ENCODE measurements at places on chromosomes 6 and 20.

GRCh38 chr6:70586114-70586513 lies 19.4 kb downstream of the SDHAF4 start:
- DNase-seq: no peak

- no peak for DNase-seq
These were observed 219.4 kb downstream of the SOD2 start for GRCh38 chr6:159473475-159474263.

- no peak for DNase-seq
These were observed 27.1 kb downstream of the NCOA6 start for GRCh38 chr20:34798328-34798727.

DNA sequence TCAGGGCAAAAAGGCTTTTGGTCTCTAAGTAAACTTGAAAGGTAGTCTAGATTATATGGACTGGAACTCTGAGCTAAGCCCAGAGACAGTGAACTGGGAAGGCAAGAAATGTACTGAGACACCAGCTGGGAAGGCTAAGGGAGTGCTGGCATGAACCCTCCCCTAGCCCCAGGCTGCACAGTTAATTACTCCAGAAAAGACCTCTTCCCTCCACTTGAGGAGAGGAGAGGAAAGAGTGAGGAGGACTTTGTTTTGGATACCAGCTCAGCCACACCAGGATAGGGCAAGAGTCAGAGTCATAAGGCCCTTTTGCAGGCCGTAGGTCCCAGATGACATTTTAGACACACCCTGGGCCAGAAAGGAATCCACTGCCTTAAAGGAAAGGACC lies 84.1 kb upstream of the GJE1 start:
- no peak for DNase-seq

GRCh38 chr6:148868314-148868713 lies 121.5 kb downstream of the UST start:
- DNase-seq: no peak

DNA sequence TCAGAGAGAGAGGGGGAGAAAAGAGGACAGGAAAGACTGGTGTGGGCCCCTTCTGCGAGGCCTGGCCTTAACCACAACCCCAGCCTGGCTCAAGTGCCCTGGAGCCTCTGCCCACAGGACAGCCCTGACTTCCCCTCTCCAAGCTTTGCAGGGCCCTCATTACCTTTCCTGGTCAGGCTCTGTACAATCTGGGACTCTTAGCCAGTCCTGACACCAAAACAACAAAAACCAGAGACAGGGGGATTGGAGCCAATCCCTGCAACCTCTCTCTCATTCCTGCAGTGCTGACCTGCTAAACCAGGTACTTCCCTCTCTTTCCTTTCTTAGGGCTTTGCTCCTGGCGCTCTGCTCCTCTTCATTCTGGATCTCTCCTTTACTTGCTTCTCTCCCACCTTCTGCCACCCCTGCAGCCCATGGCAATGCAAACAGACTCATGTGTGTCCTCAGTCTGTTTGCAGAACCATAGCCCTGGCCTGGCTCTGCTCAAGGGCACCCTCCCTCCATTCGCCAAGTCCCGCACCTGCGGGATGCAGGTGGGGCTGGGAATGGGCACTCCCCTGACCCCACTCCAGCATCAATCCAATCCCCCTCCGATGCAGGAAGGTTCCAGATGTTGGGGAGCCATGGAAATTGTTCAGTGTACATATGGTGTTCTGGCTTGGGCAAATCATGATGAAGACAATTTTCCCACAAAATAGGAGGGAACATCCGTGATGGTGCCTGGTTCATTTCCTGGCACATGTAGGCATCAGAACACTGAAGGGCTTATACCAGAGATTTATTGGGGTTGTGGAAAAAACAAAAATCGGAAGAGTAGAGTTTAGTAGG lies 38.1 kb downstream of the RPP40 start:
- DNase-seq: no peak

DNA sequence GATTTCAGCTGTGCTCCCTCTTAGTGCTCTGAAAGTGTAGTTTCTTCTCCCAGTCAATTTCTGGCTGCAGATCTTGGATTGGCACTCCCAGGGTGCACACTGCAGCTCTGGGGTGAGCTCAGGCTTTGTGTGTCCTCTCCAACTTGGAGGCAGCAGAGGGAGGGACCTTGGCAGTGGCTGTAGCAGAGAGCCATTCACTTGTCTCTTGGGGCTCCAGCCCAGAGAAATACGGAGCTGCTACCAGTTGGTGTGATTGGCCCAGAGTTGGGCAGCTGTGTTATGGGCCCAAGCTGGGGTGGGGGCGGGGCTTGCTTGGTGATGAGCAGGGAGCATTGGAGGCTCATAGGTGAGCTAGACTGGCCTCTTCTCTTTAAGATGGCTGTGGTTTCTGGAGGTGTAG lies 65.9 kb downstream of the KLHL32 start:
- no peak for DNase-seq

GRCh38 chr6:72374857-72375256 lies 247.0 kb upstream of the KCNQ5 start:
- no peak for DNase-seq

GRCh38 chr6:159089909-159090308 lies 45.1 kb upstream of the TAGAP start:
- no peak for DNase-seq

Data from activated CD4-positive, CD25-positive, alpha-beta regulatory T cell (primary cell).